Natural killer cell (primary cell): ENCODE measurements at places on chromosomes 13 and 19. TPM values are rescaled to one million over a fixed set of nuclear protein-coding genes. Genes with fewer than 3 reads are reported as not detected.

CEACAM1 gene
- 1.3 TPM for total RNA-seq

PRKD2 gene
- total RNA-seq: 203 TPM

DNA sequence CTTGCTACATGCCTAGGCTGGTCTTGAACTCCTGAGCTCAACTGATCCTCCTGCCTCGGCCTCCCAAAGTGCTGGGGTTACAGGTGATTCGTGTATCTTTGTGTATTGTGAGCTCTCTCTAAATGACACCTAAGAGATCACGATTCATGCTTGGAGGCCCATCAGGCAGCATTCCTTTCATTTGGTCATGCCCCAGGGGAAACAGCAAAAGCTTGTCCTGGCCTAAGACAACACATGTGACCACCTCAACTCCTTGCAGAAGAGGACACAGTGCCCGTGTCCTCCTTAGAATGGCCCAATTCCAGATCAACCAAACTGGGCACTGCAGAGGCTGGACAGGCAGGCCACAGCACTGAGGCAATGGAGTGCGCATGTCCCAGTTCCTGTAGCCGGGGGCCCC lies 32.5 kb downstream of the ZC3H4 start:
- DNase-seq: no peak

ZSCAN4 gene
- total RNA-seq: not detected
